Immature natural killer cell (primary cell): ENCODE measurements at places on chromosomes 1 and 21. TPM values are rescaled to one million over a fixed set of nuclear protein-coding genes. Genes with fewer than 3 reads are reported as not detected.

The TEX38 gene
- not detected for polyA plus RNA-seq

The SELL gene
- 1,329 TPM for polyA plus RNA-seq

The NOL9 gene
- 4.3 TPM for polyA plus RNA-seq

The TPM3 gene
- 1,223 TPM for polyA plus RNA-seq

The UBXN10 gene
- 1.7 TPM for polyA plus RNA-seq

The EVI5 gene
- 0.39 TPM for polyA plus RNA-seq

The KRTAP19-4 gene
- polyA plus RNA-seq: not detected

The LMNA gene
- polyA plus RNA-seq: 4.4 TPM
